T-helper 9 cell (primary cell): ENCODE measurements at places on chromosomes 7 and 10.

GRCh38 chr10:91700273-91700672 is 67.4 kb upstream of the PPP1R3C start:
- DNase-seq: no peak

DNA sequence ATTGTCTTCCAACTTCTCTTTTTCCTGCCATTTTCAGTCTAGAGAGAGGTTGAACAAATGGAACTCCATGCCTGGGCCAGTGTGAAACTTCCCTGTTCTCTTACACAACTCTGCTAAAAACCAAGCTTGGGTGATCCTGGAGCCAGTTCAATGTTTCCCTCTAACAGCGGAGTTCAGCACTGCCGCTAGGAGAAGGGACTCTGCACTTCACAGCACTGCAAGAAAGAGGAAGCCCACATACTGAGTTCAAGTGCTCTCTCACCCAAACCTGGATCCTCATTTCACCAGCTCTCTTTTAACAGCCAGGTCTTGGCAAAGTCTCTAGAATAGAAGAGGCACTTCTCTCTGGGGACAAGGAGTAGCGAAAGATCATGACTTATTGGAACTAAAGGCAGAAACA is 18.8 kb downstream of the FOXI2 start:
- DNase-seq: no peak

DNA sequence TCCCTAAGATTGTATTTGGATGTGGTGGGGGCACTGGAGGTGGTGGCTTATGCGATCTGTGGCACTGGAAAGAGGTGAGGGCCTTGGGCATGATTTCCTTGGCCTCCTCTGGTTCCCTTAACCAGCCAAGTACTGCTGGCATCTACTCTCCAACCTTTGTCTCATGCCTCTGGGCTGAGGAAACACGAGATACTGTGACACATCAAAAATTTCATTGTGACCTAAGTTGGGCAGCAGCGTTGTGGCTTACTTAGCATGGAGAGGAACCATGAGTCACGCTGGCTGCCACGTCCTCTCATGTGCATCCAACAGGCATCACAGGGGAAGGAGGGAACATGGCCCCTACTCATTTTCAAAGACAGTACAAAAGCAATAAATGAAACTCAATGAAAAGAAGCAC is 29.7 kb upstream of the GSDME start:
- DNase-seq: no peak

- DNase-seq: no peak
Observed at GRCh38 chr10:78313636-78314035, 280.0 kb downstream of the RPS24 start.

- no peak for DNase-seq
Observed at GRCh38 chr7:2528481-2529095, 9.0 kb downstream of the LFNG start.

GRCh38 chr10:19971343-19972052 is 155.3 kb downstream of the PLXDC2 start:
- no peak for DNase-seq

DNA sequence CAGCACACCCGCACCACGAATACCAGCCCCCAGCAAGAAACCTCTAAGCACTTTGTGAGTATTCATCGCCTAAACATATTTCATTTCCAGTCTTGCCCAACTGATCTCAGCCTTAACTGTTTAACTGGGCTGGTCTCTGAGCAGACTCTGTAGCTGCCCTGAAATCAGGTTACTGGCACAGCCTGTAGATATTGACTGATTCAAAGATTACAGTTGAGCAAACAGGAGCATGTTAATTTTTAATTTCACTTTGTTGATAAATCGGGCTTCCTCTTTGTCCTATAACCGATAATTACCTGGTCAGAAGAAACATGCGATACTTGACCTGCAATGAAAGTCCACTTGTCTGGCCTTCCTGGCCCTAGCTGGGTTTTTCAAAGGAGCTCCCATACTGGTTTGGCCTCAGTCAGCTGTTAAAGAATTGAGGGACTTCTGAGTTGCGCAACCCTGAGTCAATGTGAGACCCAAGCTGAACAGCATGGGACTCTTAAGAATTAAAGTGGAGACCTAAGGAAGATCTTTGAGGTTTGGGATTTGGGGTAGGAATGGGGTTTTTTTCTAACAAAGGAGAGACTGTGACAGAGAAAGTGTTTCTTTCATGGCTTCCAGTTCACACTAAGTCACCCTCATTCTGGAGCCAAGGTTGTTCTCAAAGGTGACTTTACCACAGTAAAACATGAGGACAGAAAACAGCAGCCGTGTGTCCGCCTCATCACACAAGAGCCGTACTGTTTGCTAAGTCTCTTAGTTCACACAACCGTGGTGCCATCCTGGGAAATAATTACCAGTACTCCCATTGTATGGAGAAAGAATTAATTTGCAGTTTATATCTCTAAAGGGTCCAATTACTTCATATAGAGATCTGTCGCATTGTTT is 75.9 kb downstream of the PPP1R3C start:
- DNase-seq: no peak

- DNase-seq: no peak
Observed at GRCh38 chr7:111029574-111030251, 61.2 kb upstream of the LRRN3 start.

DNA sequence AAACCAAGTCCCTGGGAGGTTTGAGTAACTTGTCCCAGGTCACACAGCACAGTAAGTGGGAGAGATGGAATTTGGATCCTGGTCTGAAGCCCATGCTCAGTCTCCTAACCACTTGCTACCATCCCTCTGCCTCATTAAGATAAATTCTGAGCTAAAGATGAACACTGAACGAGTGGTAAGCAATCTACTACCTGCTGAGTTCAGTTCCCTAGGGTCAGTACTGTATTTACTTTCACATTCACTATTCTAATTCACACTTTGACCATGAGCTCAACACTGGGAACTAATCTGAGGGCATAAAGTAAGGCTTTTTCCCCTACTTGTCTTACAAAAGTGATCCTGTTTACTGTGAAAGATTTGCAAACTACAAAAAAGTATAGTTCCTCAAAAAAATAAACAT is 2.4 kb downstream of the UROS start:
- DNase-seq: no peak

DNA sequence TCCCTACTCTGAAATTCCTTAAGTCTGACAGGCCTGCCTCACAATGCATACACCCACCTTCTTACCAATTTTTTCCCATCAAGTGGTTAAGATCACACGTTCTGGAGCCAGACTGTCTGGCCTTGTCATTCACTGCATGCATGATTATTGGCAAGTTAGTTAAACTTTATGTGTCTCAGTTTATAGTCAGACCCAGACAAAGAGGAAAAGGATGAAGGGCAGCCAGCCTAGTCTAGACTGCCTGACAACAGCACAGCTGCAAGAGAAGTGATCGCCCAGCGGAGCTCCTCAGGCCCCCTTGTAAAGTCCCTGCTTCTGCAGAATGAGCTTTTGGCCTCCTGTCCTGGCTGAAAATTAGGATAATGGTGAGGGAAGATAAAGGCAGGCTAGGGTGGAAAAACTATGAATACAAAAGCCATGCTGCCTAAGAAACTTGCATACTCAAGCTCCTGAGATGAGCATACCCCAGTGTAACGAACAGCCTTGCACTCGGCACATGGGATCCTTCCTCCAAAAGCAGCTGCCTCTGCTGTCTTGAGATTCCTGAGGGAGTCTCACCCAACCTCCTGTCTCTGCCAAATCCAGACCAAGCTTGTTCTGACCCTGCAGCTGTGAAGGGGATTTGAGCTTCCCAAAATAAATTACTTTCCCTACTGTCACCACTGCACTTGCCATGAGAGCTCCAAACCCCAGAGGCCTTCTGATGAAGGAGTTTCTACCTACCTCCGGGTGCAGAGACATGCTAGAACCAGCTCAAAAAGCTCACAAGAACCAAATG is 26.7 kb upstream of the MRLN start:
- DNase-seq: no peak

DNA sequence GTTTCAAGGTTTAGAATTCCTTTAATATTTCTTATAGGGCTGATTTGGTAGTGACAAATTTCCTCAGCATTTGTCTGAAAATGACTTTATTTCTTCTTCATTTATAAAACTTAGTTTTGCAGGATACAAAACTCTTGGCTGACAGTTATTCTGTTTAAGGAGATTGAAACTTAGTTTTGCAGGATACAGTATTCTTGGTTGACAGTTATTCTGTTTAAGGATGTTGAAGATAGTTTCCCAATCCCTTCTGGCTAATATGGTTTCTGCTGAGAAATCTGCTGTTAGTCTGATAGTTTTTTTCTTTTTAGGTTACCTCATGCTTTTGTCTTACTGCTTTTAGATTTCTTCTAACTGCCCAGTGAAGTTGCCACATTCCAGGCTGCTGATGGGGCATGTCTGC is 186.8 kb downstream of the ITGB1 start:
- no peak for DNase-seq

DNA sequence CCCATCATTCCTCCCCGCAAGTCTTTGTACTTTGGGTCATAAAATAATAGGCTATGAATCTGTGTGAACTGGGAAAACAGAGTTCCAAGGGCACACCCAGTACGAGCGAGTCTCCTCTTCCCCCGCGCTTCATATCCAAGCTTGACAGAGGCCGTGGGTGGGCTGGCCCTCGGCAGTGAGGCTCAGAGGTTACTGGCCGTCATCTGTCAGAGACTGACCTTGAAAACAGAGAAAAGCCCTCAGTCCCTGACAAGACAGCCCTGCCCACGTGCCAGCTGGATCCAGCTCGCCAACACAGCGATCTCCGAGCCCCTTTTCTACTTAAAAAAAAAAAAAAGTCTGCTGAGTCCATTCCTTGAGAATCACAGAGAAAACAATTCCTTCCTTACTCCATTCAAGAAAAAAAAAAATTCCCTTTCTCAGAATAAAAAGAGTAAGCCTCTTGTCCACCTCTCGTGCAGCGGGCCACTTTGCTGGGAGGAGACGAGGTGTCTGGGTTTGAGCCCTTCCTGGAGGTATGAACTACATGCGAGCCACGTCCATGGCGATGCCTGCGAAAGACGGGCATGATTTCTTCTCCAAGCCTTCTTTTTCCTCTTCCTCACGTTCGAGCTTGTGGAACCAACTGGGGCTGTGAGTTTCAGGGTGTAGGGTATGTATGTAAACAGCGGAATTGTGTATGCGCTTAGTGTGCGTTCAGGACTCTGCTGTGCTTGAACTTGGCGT is 744 bp upstream of the BICC1 start:
- DNase-seq: no peak

DNA sequence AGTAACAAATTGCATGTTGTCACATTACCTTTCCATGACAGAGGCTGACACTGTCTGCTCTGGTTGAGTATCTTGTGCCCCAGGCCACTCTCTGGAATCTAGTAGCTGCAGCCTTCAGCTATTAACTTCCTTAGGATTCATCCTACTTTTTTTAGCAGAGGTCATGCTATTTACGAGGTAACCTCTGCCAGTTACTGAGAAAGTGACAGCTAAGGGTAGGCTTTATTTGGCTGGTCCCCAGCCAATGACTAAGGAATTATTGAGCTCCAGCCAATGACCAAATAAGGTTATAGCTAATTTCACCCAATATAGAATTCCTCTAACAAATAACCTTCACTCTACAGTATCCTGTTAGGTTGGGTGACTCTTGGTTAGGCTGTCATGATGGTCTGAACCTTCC is 1361.7 kb downstream of the XPNPEP1 start:
- DNase-seq: no peak

- no peak for DNase-seq
Observed at GRCh38 chr10:118523775-118524174, 71.7 kb downstream of the PRLHR start.
